Fibroblast of lung (primary cell): ENCODE measurements at places on chromosomes 11 and 22. TPM values are rescaled to one million over a fixed set of nuclear protein-coding genes. Genes with fewer than 3 reads are reported as not detected.
A peak's percentile ranks its signal among the peaks of the same experiment; 100 is the strongest.

DNA sequence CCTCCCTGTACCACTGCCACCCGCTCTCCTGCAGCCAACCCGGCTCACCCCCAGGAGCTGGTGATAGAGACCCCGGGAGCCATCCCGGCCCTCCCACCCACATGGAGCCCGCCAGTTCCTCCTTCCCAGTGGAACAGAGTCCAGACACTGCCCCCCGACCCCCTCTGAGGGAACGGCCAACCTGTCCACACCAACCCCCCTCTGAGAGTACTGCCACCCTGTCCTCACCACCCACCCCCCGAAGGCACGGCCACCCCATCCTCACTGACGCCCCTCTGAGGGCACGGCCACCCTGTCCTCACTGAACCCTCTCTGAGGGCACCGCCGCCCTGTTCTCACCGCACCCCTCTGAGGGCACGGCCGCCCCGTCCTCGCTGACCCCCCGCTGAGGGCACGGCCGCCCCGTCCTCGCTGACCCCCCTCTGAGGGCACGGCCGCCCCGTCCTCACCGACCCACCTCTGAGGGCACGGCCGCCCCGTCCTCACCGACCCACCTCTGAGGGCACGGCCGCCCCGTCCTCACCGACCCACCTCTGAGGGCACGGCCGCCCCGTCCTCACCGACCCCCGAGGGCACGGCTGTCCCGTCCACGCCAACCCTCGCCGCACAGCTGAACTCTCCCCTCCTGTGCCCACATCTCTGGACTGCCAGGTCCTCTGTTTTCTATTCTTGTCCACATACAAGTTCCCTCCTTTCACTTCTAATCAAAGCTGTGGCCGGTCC lies 18.0 kb downstream of the TOLLIP start:
- DNase-seq: no peak
- peaks cover 15% of the 10 kb centered on the region for H3K36me3 ChIP-seq
- H3K27ac ChIP-seq: no peak overlapping the region
- no peak overlapping the region for H3K4me3 ChIP-seq
- no peaks in the 10 kb centered on the region for H3K27me3 ChIP-seq

Gene KDM4E
- total RNA-seq: not detected in 2 replicates

GRCh38 chr22:17284466-17284865 lies 65.2 kb upstream of the ADA2 start:
- no peaks in the 10 kb centered on the region for H3K4me1 ChIP-seq
- H3K27ac ChIP-seq: no peak overlapping the region
- no peaks in the 10 kb centered on the region for H3K27me3 ChIP-seq
- no peak for DNase-seq
- no peaks in the 10 kb centered on the region for H3K36me3 ChIP-seq
- no peak overlapping the region for H3K4me3 ChIP-seq

- no peaks in the 10 kb centered on the region for H3K4me1 ChIP-seq
- H3K27me3 ChIP-seq: no peaks in the 10 kb centered on the region
- DNase-seq: no peak
- no peak overlapping the region for H3K4me3 ChIP-seq
- H3K27ac ChIP-seq: no peak overlapping the region
These were observed 3.0 kb downstream of the RSPH14 start for GRCh38 chr22:23138584-23139435.

DNA sequence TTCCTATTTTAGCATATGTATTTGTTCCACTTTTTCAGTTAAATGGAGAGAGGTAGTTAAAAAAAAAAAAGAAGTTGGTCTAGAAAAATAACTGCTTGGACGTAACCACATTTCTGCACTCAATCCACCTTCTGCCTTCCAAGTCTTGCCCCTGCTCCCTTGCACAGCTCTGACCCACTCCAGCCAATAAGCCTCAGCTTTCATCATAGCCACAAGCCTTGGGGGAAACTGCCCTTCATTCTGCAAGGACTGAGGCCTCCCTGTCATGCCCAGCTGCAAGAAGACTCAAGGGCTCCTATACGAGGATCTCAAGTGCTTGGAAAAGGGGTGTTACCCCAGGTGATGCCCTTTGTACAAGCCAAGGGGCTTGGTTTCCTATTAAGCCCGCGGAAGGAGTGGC lies 36.0 kb upstream of the OAF start:
- no peak overlapping the region for H3K4me3 ChIP-seq
- H3K4me1 ChIP-seq: peaks cover 4% of the 10 kb centered on the region
- peaks cover 26% of the 10 kb centered on the region for H3K27me3 ChIP-seq

- H3K27ac ChIP-seq: no peak overlapping the region
- no peaks in the 10 kb centered on the region for H3K4me1 ChIP-seq
- peaks cover 2% of the 10 kb centered on the region for H3K27me3 ChIP-seq
- no peaks in the 10 kb centered on the region for H3K36me3 ChIP-seq
- no peak for DNase-seq
These were observed 7.0 kb upstream of the MPPED1 start for GRCh38 chr22:43404673-43405385.

DNA sequence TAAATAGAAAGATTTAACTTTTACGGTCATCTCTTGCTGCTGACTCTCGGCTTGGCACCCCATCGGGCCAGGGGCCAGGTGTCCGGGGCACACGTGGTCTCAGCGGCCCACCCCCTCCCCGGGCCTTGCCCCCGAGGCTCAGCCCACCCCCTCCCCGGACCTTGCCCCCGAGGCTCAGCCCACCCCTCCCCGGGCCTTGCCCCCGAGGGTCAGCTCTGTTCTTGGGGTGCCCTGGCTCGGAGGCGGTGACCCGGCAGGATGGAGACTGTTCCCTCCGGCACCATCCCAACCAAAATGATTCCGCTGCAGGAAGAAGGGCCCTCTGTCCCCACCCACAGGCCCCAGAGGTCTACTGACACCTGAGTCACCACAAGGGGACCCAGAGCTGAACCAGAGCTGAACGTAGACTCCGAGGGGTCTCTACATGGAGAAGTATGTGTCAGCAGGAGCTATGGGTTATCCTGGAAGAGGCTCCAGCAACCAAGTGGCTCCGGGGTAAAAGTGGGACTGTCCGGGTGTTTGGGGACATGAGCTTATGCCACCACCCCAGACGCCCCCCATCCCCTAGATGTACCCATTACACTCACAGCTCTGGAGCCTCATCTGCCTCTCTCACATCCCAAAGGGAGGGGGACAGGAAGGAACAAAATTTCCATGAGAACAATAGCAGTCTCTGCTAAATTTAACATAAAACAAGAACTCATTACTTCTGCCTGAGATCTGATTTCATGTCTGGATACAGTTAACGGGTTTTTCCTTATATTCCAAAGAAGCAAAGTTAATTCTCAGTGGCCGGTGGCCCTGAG lies 38.4 kb downstream of the MACROD1 start:
- no peak overlapping the region for H3K27ac ChIP-seq
- no peaks in the 10 kb centered on the region for H3K36me3 ChIP-seq
- DNase-seq: no peak

DNA sequence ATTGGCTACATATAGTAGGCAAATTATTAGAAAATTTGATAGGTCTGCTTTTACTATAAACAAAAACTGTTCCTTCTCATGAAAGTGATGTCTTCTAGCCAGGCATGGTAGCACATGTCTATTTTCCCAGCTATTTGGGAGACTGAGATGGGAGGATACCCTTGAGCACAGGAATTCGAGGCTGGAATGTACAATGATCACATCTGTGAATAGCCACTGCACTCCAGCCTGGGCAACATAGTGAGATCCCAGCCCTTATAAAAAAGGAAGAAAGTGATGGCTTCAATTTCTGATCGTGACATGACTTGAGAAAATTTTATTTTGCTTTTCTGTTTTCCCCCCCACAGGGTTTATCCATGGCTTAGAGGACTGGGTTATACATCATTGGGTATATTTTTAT lies 19.5 kb upstream of the B3GNT6 start:
- DNase-seq: no peak
- H3K4me3 ChIP-seq: no peak overlapping the region
- H3K27me3 ChIP-seq: no peaks in the 10 kb centered on the region
- no peaks in the 10 kb centered on the region for H3K36me3 ChIP-seq
- no peaks in the 10 kb centered on the region for H3K4me1 ChIP-seq

Gene TEX12
- 0.17 TPM in 1 of 2 replicates, not detected in the other for total RNA-seq

Gene MRGPRX3
- total RNA-seq: not detected in 2 replicates

DNA sequence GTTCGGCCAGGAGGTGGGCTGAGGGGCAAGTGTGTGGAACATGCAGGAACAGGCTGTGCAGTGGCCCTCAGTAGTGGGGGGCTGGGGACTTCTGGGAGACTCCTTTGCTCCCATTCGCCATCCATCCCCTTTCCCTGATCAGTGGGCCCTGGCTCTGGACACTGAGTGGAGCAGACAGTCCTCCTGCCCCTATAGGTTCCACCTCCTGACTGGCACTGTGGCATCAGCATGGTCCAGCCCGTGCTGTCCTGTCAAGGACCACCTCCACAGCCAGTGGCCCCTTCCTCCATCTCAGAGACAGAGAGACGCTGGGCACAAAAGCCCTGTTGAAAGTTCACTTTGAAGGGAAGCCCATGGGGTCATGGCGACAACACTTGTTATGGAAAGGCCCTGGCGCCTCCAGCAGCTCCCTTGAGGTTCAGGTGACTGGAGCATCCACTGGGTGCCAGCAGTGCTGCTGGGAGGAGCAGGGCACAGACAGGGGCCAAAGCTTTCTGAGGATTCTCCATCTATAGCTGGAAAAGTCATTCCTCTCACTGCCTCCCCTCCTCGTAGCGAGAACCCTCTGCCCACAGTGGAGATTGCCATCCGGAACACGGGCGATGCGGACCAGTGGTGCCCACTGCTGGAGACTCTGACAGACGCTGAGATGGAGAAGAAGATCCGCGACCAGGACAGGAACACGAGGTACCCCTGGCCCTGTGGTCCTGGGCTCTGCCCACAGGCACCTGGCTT lies 5.6 kb downstream of the DERL3 start:
- H3K4me3 ChIP-seq: no peak overlapping the region
- no peaks in the 10 kb centered on the region for H3K27me3 ChIP-seq
- no peak overlapping the region for H3K27ac ChIP-seq
- peaks cover 22% of the 10 kb centered on the region for H3K36me3 ChIP-seq
- no peak for DNase-seq
- no peaks in the 10 kb centered on the region for H3K4me1 ChIP-seq

DNA sequence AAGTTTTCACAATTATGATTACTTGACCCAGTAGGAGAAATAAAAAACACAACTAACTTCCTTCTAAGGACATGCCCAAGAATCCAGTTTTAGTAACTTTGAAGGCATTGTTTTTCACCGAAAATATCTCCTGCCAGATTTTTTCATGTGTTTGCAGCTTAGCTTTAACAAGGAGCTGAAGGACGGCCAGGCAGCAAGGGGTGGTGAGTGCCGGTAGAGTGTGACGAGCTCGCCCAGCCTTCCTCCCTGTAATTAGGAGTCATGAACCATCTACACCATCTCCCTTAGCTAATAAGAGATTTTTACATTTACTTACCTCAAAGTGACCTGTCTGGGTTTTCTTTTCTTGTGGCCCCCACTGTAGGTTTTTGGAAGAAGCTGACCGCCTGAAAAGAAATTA lies 72.0 kb downstream of the BMAL1 start:
- H3K27ac ChIP-seq: no peak overlapping the region
- no peaks in the 10 kb centered on the region for H3K36me3 ChIP-seq
- DNase-seq: no peak

GRCh38 chr22:30212363-30212995 lies 34.1 kb downstream of the LIF start:
- H3K27me3 ChIP-seq: no peaks in the 10 kb centered on the region
- peak; percentile 90 for DNase-seq
- peak overlapping the region; percentile 92 for H3K27ac ChIP-seq
- no peaks in the 10 kb centered on the region for H3K36me3 ChIP-seq
- peaks cover 28% of the 10 kb centered on the region for H3K4me1 ChIP-seq

Gene OR56A1
- total RNA-seq: not detected in 2 replicates

Gene RBM4
- 91.2 and 105 TPM in 2 replicates for total RNA-seq

Gene A4GALT
- total RNA-seq: 14.9 and 16.2 TPM in 2 replicates

GRCh38 chr22:36745301-36745995 lies 30.5 kb downstream of the IFT27 start:
- no peak overlapping the region for H3K4me3 ChIP-seq
- H3K4me1 ChIP-seq: no peaks in the 10 kb centered on the region
- H3K27me3 ChIP-seq: peaks cover 5% of the 10 kb centered on the region
- DNase-seq: no peak
- H3K36me3 ChIP-seq: no peaks in the 10 kb centered on the region

DNA sequence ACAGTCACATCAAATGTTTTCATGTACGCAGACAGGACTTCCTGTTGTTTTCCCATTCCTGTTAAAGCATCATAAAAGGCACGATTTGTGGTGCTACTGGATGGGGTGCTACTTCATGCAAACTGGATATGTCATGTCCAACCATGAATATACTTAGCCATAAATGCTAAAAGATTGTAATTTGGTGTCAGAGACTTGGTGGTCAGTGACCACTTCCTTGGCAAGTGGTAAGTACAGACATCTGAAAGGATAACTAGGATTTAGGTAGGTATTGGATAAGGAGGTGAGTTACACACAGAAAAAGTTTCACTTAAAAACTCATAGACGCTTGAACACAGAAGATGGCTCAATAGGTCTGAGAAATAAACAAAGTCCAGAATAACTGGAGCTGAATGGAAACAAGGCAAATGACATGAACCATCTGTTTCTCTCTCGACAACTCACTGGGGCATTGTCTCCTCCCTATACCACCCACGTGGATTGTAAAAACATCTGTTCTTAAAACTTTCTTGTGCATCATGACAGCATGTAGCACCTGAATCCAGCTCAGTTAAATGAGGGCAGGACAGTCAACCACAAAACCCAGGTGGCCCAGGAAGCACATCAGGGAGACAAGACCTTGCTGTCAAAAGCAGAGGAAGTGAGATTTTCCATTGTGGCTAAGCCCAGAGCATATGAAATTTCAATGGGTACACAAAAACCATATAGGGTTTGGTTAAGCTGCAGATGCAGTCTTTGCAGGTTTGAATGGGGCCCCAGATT lies 22.1 kb upstream of the IGLL5 start:
- peak; percentile 33 for DNase-seq
- no peaks in the 10 kb centered on the region for H3K27me3 ChIP-seq
- no peaks in the 10 kb centered on the region for H3K4me1 ChIP-seq
- no peak overlapping the region for H3K4me3 ChIP-seq
- H3K36me3 ChIP-seq: no peaks in the 10 kb centered on the region
- no peak overlapping the region for H3K27ac ChIP-seq

Gene LRRC74B
- total RNA-seq: under 0.01 TPM in 1 of 2 replicates, not detected in the other

Gene SYT12
- under 0.01 and 0.26 TPM in 2 replicates for total RNA-seq

DNA sequence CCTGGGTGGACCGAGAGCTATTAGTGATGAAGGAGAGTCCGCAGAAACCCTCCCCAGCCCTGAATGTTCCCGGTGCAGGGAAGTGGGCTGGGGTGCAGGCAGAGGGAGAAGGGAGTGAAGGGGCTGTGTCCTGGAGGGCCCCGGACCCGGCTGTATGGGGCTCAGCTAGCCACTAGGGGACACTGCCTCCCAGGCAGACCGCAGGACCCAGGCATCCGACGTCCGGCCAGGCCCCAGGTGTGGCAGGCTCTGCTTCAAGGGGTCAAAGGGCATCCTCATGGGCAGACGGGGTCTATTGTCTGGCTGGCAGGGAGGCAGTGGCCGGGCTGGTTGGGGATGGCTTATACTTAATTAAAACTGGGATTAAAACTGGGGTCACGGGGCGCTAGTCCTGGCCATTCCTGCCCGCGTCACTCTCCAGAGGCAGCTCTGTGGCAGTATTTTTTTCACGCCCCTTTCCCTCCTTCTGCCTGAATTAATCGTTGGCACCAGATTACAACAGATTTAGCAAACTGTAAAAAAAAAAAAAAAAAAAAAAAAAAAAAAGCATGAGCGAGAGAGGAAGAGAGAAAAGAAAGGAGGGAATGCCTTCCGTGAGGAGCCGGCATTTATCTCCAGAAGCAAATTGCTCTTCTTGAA lies 5.1 kb downstream of the FLRT1 start:
- no peaks in the 10 kb centered on the region for H3K4me1 ChIP-seq
- DNase-seq: no peak
- H3K27ac ChIP-seq: no peak overlapping the region
- H3K36me3 ChIP-seq: no peaks in the 10 kb centered on the region
- no peak overlapping the region for H3K4me3 ChIP-seq
- H3K27me3 ChIP-seq: no peaks in the 10 kb centered on the region

Gene CBY1
- total RNA-seq: 14.5 and 16.2 TPM in 2 replicates

Gene ANKK1
- under 0.01 TPM in 1 of 2 replicates, not detected in the other for total RNA-seq
